SJSA1 (cell line): ENCODE measurements at places on chromosomes 7 and 10. TPM values are rescaled to one million over a fixed set of nuclear protein-coding genes. Genes with fewer than 3 reads are reported as not detected.

TUBGCP2 gene
- total RNA-seq = 49.7 and 74.3 TPM in 2 replicates

SYT15B gene
- 1.0 and 9.3 TPM in 2 replicates for total RNA-seq

HOXA9 gene
- 7.0 and 16.3 TPM in 2 replicates for total RNA-seq

SLC18A3 gene
- not detected in 2 replicates for total RNA-seq

PHKG1 gene
- 0.21 and 0.50 TPM in 2 replicates for total RNA-seq

DNA sequence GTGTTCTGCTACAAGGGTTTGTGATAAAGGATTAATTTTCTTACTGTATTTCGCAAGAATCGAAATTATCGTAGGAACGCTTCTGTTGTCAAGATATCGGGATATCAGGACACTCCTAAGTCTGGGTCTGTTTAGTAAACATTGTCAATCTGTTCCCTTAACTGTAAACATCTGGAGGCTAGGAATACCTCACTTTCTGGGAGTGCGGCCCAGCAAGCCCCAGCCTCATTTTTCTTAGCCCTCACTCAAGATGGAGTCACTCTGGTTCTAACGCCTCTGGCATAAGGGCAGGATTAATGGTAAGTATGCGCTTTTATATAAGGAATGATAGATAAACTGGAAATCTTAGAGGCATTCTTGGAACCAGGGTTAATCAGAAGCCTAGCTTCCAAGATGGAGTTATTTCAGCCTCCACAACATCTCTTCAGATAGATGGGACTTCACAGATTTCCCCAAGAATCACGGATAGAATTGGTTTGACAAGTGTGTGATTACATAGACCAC lies 30.1 kb upstream of the CCL24 start:
- H3K27me3 ChIP-seq = no peaks in the 10 kb centered on the region
- H3K4me3 ChIP-seq = no peak overlapping the region
- no peaks in the 10 kb centered on the region for H3K36me3 ChIP-seq
- no peak for DNase-seq

DNA sequence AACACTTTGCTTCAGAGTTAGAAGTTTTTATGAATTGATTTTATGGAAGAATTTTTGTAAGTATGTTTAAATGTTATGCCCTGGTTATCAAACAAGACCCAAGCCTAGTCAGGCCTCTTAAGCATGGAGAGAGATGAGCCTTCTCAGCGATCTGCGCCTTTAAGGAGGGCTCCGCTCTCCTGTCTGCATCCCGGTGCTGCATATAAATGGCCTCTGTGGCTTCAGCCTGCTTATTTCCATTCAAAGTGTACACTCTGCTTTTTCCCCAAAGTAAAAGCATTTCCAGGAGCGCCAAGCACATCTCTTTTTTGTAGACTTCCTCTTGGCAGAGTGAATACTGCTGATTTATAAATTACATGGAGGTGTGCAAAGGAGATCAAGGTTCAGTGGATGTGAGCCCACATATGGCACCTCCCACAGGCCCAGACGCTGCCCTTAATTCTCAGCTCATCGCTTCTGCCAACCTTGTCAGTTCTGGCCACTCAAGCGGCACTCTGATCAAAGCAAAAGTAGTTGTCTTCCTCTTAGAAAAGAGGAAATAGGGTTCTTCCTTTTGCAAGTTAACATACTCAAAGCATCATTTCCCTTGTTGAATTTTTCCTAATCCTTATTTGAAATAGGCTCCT lies 70.0 kb upstream of the SFMBT2 start:
- H3K4me3 ChIP-seq = no peak overlapping the region
- peaks cover 2% of the 10 kb centered on the region; the same call in 1 of the 2 replicates for H3K27me3 ChIP-seq
- no peak for DNase-seq
- H3K36me3 ChIP-seq = no peaks in the 10 kb centered on the region

GRCh38 chr10:55183993-55184392 lies 383.0 kb upstream of the PCDH15 start:
- H3K36me3 ChIP-seq = no peaks in the 10 kb centered on the region
- no peak for DNase-seq
- H3K4me1 ChIP-seq = no peaks in the 10 kb centered on the region
- no peak overlapping the region for H3K4me3 ChIP-seq

- H3K4me1 ChIP-seq = peaks cover 100% of the 10 kb centered on the region
- H3K27ac ChIP-seq = peak overlapping the region; percentile 44; the same call in 1 of the 2 replicates
- H3K4me3 ChIP-seq = no peak overlapping the region
- H3K36me3 ChIP-seq = peaks cover 59% of the 10 kb centered on the region
These were observed 109.9 kb downstream of the ZMIZ1 start for GRCh38 chr10:79178614-79179163.

GRCh38 chr10:18308600-18308999 lies 168.4 kb downstream of the CACNB2 start:
- no peak overlapping the region for H3K4me3 ChIP-seq
- H3K36me3 ChIP-seq = no peaks in the 10 kb centered on the region
- H3K4me1 ChIP-seq = no peaks in the 10 kb centered on the region
- no peak overlapping the region for H3K27ac ChIP-seq
- DNase-seq = no peak

GRCh38 chr7:80847027-80847426 lies 71.8 kb downstream of the SEMA3C start:
- H3K4me1 ChIP-seq = peaks cover 30% of the 10 kb centered on the region
- DNase-seq = no peak
- no peaks in the 10 kb centered on the region for H3K27me3 ChIP-seq

- H3K27me3 ChIP-seq = no peaks in the 10 kb centered on the region
- H3K27ac ChIP-seq = no peak overlapping the region
- peak overlapping the region; percentile 73 for H3K4me3 ChIP-seq
- H3K4me1 ChIP-seq = peaks cover 9% of the 10 kb centered on the region; the same call in 1 of the 2 replicates
- DNase-seq = no peak
- peaks cover 13% of the 10 kb centered on the region for H3K36me3 ChIP-seq
These were observed 1.1 kb downstream of the SP4 start for GRCh38 chr7:21429021-21429420.

- no peaks in the 10 kb centered on the region; the same call in 1 of the 2 replicates for H3K36me3 ChIP-seq
- peaks cover 31% of the 10 kb centered on the region for H3K27me3 ChIP-seq
- no peak overlapping the region for H3K27ac ChIP-seq
- DNase-seq = no peak
- peak overlapping the region; percentile 46 for H3K4me3 ChIP-seq
These were observed 695 bp downstream of the PRKAG2 start for GRCh38 chr7:151875942-151876898.

DNA sequence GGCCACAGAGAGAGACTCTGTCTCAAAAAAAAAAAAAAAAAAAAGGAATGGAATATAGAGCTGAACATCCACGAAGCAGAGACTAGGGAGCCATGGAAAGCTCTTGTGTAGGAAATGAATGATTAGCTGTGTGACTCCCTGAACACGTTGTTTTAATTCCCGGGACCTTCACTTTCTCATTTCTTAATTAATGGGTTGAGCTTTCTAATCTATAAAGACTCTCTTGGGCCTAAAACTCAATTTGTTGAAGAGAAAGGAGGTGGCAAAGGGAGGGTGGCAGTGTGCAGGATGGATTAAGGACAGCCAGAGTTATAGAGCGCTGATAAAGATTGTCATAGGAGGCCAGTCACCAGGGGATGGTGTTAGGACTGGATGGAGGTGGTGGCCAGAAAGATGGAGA lies 48.0 kb downstream of the CYCS start:
- peaks cover 14% of the 10 kb centered on the region for H3K4me1 ChIP-seq
- no peak overlapping the region for H3K4me3 ChIP-seq
- no peak overlapping the region for H3K27ac ChIP-seq
- DNase-seq = no peak
- no peaks in the 10 kb centered on the region for H3K36me3 ChIP-seq
- H3K27me3 ChIP-seq = no peaks in the 10 kb centered on the region

DNA sequence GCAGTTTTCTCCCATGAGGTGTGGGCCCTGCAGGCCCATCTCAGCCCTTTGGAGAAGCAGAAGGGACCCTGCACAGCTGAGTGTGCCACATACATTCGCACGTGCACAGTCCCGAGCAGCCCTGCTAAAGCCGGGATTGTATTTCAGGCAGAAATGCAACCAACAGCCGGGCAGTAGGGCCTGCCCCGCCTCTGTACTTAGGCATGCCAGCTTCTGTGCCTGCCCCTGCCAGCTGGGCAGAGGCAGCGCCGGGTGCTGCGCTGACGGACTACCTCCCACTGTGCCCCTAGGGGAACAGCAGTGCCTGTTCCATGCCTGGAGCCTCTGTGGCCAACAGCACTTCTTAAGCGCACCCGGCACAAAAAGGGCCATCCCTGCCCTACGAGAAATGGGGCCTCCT lies 170.3 kb downstream of the NEURL1 start:
- H3K36me3 ChIP-seq = peaks cover 25% of the 10 kb centered on the region
- H3K27ac ChIP-seq = no peak overlapping the region
- no peaks in the 10 kb centered on the region for H3K27me3 ChIP-seq
- no peak for DNase-seq

- no peaks in the 10 kb centered on the region; the same call in 1 of the 2 replicates for H3K27me3 ChIP-seq
- H3K36me3 ChIP-seq = no peaks in the 10 kb centered on the region
- peaks cover 17% of the 10 kb centered on the region for H3K4me1 ChIP-seq
- H3K4me3 ChIP-seq = no peak overlapping the region
These were observed 117.4 kb upstream of the PFKP start for GRCh38 chr10:2949948-2950354.

DNA sequence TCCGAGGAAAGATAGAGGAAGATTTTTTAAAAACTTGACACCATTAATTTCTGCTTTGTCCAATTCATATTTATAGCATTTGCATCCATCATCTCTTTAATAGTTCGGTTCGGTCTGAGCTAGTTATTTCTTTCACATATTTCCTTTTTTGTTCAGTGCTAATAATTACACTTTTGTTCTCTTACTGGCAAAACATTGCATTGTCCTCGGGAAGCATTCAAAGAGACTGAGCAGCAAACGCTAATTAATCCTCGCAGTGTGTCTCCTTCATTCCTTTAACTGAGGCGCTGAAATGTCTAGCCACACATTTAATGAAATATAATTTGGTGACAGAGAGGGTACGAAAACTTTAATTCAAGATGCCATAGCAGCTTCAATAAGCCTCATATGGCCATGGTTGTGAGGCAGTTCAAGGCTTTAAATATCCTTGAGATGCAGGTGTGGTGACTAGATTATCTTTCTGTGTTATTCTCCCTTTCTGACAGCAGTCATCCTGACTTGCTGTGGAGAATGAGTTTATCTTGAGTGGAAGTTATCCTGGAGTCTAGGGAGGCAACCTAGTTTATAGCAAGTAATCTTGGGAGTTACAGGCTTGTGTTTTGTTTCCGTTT lies 431.4 kb downstream of the SDK1 start:
- H3K27ac ChIP-seq = no peak overlapping the region
- H3K36me3 ChIP-seq = peaks cover 6% of the 10 kb centered on the region
- H3K27me3 ChIP-seq = no peaks in the 10 kb centered on the region

GRCh38 chr10:114103284-114103683 lies 59.6 kb downstream of the ADRB1 start:
- no peak overlapping the region for H3K4me3 ChIP-seq
- H3K27ac ChIP-seq = no peak overlapping the region
- DNase-seq = no peak
- no peaks in the 10 kb centered on the region for H3K36me3 ChIP-seq
- H3K27me3 ChIP-seq = no peaks in the 10 kb centered on the region

DNA sequence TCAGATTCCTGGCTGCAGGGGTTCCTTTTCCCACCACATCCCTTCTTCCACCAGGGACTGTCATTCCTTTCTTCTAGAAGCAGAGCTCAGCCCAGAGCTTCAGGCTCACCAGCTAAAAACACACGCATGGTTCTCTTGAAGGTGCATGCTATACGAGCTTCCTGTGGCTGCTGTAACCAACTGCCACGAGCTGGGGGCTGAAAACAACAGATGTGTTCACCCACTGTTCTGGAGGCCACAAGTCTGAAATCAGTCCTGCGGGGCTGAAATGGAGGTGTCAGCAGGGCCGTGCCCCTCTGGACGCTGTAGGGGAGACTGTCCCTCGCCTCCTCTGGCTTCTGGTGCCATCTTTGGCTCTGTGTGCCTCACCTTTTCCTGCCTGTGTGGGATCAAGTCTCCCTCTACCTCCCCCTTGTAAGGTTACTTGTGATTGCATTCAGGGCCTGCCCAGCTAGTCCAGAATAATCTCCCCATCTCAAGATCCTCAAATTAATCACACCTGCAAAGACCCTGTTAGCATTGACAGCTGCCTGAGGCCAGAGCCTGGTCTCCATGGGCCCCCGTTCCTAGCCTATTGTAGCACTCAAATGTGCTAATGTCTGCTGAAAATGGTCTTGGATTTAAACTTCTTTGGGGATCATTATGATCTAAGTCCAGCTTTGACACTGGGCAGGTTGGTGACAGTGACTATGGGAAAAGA lies 13.7 kb downstream of the RAB19 start:
- H3K4me3 ChIP-seq = no peak overlapping the region
- no peaks in the 10 kb centered on the region for H3K4me1 ChIP-seq
- DNase-seq = no peak
- no peaks in the 10 kb centered on the region for H3K36me3 ChIP-seq

GRCh38 chr10:70162892-70163201 lies 7.5 kb downstream of the SAR1A start:
- peaks cover 90% of the 10 kb centered on the region for H3K36me3 ChIP-seq
- H3K4me1 ChIP-seq = peaks cover 4% of the 10 kb centered on the region; the same call in 1 of the 2 replicates
- H3K4me3 ChIP-seq = no peak overlapping the region
- no peaks in the 10 kb centered on the region for H3K27me3 ChIP-seq
